ENCODE measurements at places on chromosomes 2 and 18. TPM values are rescaled to one million over a fixed set of nuclear protein-coding genes. Genes with fewer than 3 reads are reported as not detected.
A peak's percentile ranks its signal among the peaks of the same experiment; 100 is the strongest.

Gene ASB18
- total RNA-seq: not detected

Gene PXDN
- total RNA-seq: 358 TPM

DNA sequence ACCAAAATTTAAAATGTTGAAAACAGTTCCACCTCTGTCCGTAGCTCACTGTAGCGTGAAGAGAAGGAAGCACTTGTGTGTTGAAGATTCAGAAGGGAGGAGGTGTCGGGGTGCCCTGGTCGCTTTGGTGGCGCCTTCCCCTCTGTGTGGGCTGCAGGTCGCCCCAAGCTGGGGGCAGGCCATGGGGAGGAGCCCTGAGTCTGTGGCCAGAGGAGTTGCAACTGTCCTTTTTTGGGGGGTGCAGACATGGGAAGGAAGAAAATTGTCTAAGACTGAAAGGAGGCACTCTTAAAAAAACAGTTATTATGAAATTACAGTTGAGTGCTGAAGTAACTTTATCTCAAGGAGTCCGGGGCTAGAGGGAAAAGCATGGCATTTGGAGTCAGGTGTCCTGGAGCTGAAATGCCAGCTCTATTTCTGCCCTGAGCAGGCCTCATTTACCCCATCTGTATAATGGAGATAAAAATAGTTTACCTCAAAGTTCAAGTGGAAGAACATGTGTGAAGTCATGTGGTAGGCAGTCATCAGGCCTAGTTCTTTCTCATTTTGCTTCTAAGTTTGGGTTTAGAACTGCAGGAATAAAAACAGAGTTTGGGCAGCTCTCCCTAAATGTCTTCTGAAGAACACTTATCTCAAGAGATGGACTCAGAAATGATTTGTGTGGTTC lies 82.1 kb downstream of the RNF144A start:
- H3K4me3 ChIP-seq: no peak overlapping the region
- no peak overlapping the region for H3K27ac ChIP-seq
- DNase-seq: no peak
- peaks cover 5% of the 10 kb centered on the region for H3K27me3 ChIP-seq

DNA sequence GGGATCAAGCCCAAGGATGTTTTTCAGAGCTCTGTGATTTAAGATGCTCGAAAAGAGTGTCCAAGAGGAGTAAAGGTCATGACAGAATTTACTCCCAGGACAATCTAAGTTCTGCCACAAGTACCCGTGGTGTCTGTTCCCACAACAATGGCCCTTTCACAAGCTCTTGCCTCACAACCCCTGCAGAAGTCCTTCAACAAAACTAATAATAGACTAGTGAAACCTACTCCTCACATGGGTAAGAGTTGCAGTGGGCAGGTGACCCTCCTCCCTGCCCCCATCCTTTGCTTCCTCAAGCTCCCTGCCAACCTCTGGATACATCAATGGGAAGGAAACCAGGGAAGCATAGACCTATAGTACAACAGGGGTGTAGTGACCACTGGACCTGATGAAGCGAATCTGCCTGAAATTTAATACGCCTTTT lies 34.9 kb downstream of the PTCD3 start:
- no peak overlapping the region for H3K4me3 ChIP-seq
- peak overlapping the region; percentile 18 for H3K27ac ChIP-seq
- no peak for DNase-seq
- H3K4me1 ChIP-seq: no peaks in the 10 kb centered on the region
- H3K36me3 ChIP-seq: peaks cover 41% of the 10 kb centered on the region
- H3K27me3 ChIP-seq: no peaks in the 10 kb centered on the region

GRCh38 chr2:31227711-31228125 lies 6.2 kb upstream of the EHD3 start:
- peaks cover 21% of the 10 kb centered on the region for H3K27me3 ChIP-seq
- peaks cover 7% of the 10 kb centered on the region for H3K4me1 ChIP-seq
- H3K36me3 ChIP-seq: no peaks in the 10 kb centered on the region
- no peak overlapping the region for H3K4me3 ChIP-seq

DNA sequence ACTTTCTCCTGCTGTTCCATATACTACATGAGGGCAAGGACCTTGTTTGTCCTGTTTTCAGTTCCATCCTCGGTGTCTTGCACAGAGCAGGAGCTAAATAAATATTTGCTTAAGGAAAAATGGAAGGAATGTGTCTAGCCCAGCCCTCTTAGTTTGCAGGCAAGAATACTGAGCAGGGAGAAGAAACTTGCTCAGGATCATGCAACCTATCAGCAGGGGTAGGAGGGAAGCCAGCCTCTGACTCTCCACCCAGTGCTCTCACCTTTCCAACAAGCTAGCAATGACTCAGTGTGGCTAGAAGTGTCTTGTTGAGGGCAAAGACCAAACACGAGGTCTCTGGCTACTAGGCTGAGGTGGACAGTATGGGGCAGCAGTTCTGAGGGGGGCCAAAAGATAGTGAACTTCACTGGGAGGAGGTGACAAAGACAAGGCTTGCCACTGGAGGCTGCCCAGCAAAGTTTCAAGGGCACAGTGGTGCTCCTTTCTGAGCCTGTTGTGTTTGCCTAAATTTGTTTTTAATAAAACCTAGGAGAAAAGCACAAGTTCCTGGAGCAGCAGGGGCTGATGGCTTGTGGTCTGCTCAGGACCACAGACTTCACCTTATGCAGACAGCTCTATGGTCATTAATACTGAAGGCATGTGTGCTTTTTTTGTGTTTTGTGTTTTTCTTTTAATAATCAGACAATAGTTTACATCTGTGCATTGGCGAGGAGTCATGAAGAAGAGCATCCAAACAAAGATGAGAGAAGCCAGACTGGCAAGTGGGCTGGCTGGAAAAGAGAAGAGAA lies 49.1 kb upstream of the CTAGE1 start:
- H3K36me3 ChIP-seq: peaks cover 10% of the 10 kb centered on the region
- DNase-seq: peak; percentile 81
- H3K27me3 ChIP-seq: no peaks in the 10 kb centered on the region
- peak overlapping the region; percentile 90 for H3K27ac ChIP-seq
- peaks cover 71% of the 10 kb centered on the region for H3K4me1 ChIP-seq
